ENCODE measurements at places on chromosomes 13 and 19.

DNA sequence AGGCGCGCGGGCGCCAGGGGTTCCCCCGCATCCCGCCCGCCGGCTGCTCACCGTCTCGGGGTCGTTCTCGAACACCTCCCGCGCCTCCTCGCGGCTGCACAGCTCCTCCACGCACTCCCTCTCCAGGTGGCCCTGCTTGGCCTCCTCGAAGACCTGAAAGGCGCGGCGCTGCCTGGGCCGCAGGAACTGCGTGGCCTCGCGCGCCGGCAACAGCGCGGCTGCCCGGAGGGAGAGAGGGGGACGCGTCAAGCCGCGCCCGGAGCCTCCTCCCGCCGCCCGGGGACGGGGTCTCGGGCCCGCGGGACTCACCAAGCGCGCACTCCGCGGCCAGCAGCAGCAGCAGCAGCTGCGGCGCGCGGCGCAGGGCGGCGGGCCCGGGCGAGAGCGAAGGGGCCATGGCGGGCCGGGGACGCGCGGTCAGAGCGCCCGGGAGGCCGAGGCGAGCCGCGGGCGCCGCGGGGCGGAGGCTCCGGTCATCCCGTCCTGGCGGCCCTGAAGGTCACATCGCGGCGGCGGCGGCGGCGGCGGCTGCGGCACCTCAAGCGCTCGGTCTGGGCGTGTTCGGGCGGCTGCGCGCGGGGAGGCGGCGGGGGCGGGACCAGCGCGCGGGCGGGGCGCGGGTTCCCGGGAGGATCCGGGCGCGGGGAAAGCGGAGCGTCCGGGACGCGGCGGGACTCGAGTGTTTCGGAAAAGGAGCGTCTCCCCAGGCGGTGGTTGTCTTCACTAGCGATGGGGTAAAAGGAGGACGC is at the start of gene GAS6:
Gene GAS6, minus strand, starts transcription at position 553 of the 749 bp plus-strand sequence. Its CDS starts 156 bp downstream, at position 397.
- peak; percentile 40 for DNase-seq

GRCh38 chr13:21150013-21150412 is 26.3 kb downstream of the SKA3 start:
- DNase-seq: no peak

GRCh38 chr19:40263440-40264313 is 21.5 kb downstream of the AKT2 start:
- DNase-seq: no peak

- no peak for DNase-seq
These were observed 200.9 kb upstream of the MIR17HG start for GRCh38 chr13:91146601-91147000.

Data from mesendoderm (in vitro differentiated cells).